ENCODE measurements at places on chromosomes 1 and 21.

GRCh38 chr1:94070865-94071264 is 50.1 kb downstream of the ABCA4 start:
- no peak for DNase-seq

GRCh38 chr1:103002005-103002404 is 106.3 kb downstream of the COL11A1 start:
- DNase-seq = no peak

DNA sequence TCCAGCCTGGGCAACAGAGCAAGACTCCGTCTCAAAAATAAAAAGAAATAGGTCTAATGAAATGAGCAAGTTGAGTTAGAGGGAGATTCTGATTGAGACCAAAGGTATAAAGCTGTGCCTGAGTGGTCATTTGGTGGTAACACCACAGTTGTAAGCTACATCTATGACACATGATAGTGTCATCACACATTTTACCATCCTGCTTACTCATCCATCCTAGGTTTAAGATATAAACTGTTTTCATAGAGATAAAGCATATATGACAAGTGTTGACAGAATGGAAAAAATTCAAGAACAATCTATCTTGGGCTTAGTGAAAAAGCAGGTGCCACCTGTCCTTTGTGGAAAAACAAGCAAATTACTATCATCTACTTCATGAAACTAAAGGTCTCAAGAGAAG is 7.1 kb upstream of the CFAP141 start:
- DNase-seq = no peak

DNA sequence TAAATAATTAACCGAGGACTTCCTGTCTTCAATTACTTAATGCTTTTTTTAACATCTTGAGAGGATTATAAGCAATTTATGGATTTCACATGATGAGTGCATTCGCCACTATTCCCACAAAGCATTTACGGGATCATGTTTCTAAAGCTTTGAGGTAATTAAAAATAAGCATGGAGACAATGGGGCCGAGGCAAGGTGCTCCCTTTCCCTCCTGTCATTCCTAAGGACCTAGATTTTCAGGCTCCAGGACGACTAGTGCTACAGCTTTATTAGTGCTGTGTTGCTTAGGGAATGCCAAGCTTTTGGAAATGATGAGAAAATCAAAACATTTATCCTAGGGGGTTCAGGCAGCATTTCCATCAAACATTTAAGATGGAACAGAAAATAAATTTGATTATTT is 209.2 kb downstream of the KCTD3 start:
- no peak for DNase-seq

GRCh38 chr1:224219612-224220059 is 36.6 kb downstream of the DEGS1 start:
- no peak for DNase-seq

DNA sequence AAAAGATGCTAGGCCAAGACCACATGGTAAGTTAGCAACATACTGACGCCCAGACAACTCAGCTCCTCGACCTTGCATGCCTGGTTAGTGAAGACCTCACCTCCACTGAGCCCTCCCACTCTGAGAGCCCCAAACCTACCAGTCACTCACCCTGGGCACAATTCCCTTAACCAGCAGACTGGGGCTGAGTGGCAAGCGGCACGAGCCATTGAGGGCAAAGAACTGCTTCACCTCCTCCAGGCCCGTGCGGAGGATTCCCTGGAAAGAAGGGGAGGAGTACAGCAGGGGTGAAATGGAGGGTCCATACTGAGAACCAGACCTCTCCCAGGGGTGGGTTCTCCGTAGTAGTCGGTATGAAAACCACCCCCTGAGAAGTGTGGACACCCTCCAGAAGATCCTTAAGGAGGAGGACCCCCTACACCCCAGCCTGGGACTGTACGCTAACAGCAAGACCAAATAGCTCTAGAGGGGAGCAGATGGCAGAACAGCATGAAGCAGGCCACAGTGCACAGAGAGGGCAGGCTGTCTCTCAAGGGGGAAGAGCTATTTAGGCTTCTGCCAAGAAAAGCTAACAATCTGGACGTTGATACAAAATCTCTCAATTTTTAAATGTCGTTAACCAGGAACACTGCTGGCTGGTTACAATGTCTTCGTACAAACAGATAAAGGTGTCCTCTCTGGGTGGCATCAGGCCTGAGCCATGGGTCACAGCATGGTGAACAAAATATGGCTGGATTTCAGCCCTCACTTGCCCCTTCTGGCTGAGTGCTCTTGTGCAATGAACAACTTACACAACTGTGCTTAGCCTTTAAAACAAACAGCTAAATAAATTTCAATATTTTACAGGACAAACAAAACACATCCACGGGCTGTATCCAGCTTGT is 31.0 kb upstream of the PPP1R15B start:
- DNase-seq = no peak

DNA sequence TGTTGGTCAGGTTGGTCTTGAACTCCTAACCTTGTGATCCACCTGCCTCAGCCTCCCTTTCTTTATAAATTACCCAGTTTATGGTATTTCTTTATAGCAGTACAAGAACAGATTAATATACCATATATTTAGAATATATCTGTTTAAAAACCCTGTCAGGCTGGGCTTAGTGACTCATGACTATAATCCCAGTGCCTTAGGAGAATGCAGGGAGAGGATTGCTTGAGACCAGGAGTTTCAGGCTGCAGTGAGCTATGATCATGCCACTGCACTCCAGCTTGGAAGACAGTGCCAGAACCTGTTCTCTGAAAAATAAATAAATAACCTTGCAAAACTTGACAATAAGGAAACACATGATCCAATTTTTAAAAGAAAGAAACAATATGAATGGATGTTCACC is 43.9 kb downstream of the ZNF684 start:
- DNase-seq = no peak

- no peak for DNase-seq
Observed at GRCh38 chr21:14453339-14454015, 70.5 kb upstream of the HSPA13 start.

GRCh38 chr1:94325377-94326302 is 88.3 kb upstream of the ARHGAP29 start:
- DNase-seq = peak; percentile 95

GRCh38 chr1:160251687-160252526 is 10.4 kb downstream of the DCAF8 start:
- DNase-seq = no peak

- no peak for DNase-seq
Observed at GRCh38 chr21:37424396-37424795, 57.8 kb downstream of the DYRK1A start.

DNA sequence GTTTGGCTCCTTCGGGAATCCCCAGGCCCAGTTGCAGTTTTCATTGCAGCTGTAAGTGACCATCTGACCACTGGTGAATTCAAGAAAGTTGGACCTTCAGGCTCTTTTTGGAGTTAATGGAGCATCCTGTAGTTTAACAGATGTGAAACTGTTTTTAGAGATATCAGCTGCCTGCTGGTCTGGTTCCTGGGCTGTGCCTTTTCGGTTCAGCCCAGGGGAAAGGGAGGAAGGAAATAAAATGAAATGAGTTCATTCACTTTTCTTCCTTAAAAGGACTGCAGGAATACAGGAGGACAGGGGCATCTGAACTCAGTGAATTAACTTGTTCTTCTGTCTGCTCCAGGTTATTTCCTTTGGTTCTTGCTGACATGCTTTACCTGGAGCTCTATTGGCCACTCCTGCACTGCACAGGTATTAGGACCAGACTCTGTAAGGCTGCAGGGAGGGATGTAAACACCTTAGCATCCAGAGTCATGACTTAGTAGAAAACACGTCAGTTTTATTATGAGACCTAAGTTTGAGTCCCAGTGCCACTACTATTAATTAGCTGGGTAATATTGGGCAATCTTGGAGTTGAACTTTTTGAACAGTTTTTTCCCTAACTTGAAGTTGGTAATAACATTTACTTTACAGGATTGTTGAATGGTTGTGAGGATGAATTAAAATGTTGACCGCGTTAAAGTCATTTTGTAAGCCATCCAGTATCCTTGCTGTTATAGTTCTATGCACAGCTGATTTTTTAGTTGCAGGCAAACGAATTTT is 83.6 kb downstream of the LRRC8D start:
- DNase-seq = no peak

DNA sequence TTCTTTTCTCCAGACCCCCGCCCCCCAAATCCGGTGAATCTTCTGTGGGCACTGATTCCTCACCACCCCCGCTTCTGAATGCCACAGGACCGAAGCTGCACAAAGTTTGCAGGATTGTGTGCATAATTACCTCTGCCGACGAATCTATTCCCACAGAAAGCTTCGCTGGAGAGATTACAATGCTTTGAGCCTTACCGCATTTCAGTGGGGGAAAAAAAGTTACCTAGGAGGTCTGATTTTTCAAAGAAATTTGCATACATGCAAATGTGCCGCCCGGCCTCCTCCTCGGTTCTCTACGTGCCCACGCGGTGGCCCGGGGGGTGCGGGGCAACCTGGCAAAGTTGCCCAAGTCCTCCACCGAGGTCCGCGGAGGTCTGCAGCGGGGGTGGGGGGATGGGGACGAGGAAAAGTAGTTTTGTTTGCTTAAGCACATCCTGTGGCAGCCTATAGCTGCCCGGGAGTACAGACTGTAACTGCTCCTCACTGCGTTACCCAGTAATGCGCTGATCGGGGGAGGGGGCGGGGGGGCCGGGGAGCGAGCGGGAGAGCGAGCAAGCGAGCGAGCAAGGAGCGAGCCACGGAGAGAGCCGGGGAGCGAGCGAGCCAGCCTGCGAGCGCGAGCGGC is 563 bp upstream of the NFIA start:
- no peak for DNase-seq

GRCh38 chr1:115811140-115811828 is 29.6 kb downstream of the NHLH2 start:
- DNase-seq = no peak

- DNase-seq = no peak
Observed at GRCh38 chr1:99481391-99481996, 164.4 kb upstream of the PALMD start.

GRCh38 chr1:4462831-4463484 is 191.5 kb upstream of the AJAP1 start:
- DNase-seq = no peak

- DNase-seq = no peak
Observed at GRCh38 chr1:90488451-90488850, 228.7 kb downstream of the BARHL2 start.

GRCh38 chr1:1005774-1006304 is 5.9 kb upstream of the HES4 start:
- DNase-seq = no peak

DNA sequence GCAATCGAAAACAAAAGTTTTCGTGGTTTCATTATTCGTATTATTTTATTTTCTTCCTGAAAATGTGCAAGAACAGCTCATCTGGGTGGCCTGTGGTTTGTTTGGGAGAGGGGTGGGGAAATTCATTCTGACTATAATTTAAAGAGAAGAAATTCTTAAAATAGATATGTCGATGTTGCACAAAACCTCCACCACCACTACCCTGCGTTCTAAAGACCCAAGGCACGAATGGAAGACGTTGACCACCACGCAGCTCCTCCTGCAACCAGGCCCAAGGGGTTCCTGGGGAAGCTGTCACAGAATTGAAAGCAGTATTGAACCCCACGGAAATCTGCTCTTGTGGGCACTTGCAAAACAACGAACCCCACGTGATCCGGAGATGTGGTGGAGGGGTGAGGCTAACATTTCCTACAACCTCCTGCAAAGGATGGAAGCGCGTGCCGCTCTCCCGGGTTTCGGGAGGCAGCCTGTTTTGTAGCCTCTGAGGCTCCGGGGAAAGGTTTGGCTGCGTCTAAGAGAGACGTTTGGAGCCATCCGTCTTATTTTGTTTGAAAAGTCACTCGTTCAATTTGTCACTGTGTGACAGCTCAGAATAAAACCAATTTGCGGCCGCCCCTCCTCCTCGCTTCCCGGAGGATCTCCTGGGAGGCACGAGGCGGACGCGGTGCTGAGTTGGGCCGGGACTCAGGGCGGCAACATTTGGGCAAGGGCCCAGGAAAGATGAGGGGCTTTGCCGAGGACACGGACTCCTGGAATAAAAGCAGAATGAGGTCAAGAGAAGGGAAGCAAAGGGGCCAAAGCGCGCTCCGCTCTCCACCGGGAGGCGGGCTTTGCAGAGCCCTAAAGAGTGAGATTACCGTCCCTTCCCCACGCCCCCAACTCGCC is 810 bp upstream of the HLX start:
- no peak for DNase-seq

DNA sequence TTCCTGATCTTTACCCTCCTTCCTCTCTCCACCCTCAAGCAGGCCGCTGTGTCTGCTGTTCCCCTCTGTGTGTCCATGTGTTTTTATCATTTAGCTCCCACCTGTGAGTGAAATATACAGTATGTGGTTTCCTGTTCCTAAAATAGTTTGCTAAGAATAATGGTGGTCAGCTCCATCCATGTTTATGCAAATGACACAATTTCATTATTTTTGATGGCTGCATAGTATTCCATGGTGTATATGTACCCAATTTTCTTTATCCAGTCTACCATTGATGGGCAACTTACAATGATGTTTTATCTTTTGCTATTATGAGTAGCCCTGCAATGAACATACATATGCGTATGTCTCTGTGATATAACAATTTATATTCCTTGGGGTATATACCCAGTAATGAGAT is 133.4 kb upstream of the RGS18 start:
- no peak for DNase-seq

DNA sequence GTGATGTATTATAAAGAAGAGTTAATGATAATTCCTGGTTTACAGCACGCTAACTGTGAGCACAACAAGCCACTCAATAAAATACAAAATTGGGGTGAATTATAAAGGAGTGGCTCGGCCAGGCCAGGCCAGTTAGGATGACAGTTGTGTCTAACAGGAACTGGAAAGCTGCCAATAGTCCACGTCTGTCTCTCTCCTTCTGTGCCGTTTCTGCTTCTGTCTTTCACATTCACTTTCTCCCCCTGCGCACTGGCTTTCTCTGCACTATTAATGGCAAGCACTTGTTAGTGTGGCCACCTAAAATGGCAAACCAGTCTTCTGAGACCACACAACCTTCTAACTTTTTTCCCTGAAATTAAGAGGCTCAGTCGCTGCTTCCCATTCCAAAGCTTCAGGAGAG is 394.3 kb downstream of the NTNG1 start:
- no peak for DNase-seq

DNA sequence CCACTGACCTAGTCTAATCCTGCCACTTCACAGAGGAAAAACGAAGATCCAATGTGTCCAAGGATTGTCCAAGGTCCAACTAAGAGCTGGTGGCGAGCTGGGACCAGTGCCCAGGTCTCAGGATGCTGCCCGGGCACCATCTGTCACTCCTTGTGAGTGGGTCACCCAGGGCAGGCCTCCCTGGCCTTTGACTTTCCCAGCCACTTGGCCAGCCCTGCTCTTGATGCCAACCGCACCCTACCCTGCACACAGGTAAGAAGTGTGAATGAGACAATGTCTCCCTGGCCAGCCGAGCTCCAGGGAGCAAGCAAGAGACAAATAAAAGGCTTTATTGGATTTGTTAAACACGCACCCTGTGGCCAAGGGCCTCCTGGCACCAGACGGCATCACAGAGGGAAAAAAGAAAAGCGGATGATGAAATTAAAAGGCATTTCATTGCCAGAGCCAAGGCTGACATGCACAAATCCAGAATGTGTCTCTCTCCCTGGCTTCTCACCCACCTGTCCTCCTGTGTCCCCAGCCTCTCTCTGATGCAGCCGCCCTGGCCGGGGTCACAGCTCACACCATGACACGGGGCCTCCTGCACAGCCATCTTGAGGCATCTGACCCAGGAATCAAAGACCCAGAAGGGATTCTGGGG is 72.8 kb downstream of the CAMK2N1 start:
- no peak for DNase-seq
